Activated T-helper 1 cell treated with anti-CD3 and anti-CD28 coated beads, Interleukin-2, amount 50 U/mL, for 16 hours (primary cell): ENCODE measurements at places on chromosomes 5 and 9.

DNA sequence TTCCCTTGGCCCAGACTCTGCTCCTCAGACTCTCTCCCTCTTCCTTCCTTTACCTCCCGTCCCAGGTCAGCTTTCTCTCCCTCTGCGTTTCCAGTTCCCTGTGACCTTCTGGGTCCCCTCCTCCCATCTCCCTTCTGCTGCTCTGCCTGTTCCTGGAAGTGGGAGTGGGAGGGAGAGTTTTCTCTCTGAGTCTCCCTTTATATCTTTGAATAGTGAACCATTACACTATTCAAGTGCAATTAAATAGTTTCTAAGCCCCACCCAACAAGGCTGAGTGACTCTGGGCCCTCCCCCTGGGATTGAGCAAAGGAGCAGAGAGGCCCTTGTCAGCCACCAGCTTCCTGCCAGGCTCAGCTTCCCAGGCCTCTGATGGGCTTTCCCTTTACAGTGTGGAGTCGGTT is 34.8 kb downstream of the THBS4 start:
- DNase-seq: no peak

DNA sequence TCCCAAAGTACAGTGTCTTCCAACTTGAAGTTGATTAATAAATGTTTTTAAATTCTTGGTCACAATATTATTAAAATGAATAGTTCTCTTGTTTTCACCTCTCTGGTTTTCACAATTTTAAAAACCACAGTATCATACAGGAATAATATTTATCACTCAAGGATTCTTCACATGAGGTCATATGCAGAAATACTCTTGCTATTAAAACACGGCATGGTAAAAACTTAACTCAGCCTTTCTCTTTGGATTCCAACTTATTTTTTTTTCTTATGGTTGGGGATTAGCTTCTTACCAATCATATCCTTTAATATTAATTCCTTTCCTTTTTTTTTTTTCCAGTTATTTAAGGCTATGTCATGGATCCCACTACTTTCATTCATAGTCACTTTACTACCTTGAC is 289.4 kb downstream of the ADAMTS6 start:
- DNase-seq: no peak

DNA sequence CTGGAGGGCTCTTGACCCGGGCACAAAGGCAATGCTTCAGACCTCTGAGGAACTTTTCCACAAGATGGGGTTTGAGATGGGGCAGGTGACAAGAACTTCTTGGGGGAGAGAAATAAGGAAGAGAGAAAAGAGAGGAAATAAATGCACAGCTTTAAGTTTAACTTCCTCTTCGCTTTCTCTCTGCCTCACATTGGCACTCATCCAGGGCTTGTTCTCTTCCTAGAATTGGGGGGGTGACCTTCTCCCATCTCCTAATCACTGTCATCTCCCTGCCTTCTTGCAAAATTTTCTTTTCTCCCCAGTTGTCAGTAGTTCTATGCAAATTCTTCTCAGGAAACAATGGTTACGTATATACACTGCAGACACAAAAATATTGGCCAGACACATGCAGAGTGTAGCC is 19.1 kb upstream of the ADCY2 start:
- no peak for DNase-seq

DNA sequence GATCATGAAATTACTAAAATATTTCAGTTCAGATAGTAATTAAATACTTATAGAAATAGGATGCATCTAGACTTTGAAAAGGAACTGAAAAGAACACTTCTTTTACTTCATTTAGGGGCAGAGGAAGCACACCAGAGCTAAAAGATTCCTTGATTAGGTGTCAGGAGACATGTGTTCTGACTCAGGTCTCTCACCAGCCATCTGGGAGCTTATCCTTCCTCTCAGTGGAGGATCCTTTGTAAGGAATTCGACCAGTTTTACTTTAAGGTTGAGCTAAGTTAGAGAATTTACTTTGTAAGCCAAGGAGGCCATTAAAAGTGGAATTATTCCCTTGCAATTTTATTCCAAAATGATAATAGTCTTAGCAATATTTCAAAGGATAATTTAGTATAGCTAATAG is 16.7 kb downstream of the VCAN start:
- DNase-seq: no peak

DNA sequence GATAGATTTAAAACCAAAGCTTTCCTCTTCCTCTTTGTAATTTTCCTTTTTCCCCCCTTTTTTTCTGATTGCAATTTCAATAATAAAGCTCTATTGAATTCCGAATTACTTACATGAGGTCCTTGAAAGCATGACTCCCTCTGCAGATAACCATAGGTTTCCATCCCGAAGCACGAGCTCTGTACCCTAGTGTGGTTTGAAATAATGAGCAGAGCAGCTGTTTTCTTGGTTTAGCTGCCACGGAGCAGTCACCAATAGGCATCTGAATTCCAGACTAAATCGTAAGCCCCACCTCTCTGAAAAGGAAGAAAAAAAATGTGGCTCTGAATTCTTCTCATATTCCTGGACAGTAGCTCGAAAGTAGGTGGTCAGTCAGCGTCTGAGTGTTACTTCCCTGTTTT is 18.5 kb upstream of the GNE start:
- DNase-seq: no peak

DNA sequence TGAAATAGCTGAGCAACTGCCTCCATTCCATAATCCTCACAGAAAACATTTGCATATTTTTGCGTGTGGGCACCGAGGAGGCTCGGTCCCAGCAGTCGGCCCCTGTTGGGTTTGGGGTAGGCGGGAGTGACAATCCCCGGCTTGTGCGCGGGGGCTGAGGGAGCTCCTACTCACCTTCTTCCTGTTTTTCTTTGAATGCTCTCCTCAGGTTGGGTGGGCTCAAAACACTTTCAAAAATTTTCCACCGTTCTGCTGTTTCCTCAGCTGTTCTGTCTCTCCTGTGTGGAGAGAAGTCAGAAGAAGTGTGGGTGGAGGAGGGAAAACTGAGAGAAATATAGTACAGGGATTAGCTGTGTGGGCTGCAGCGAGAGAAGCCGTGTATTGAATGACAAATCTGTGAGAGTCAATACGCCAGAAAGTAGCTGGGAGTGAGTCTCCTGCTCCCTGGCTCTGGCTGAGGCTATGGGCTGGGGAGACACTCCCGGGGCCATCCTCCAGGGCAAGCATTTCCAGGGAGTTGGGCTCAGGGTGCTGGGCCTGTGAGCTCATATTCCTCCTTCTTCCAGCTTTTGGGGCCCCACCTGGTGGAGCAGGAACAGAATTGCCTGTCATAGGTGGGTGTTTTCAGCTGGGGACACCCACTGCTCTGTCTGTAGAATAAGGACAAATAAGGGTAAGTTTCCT is 84.7 kb downstream of the CMYA5 start:
- no peak for DNase-seq

- DNase-seq: no peak
Observed at GRCh38 chr5:10493884-10494283, 52.2 kb downstream of the ROPN1L start.

GRCh38 chr5:138946241-138946623 is 71.1 kb upstream of the LRRTM2 start:
- no peak for DNase-seq

DNA sequence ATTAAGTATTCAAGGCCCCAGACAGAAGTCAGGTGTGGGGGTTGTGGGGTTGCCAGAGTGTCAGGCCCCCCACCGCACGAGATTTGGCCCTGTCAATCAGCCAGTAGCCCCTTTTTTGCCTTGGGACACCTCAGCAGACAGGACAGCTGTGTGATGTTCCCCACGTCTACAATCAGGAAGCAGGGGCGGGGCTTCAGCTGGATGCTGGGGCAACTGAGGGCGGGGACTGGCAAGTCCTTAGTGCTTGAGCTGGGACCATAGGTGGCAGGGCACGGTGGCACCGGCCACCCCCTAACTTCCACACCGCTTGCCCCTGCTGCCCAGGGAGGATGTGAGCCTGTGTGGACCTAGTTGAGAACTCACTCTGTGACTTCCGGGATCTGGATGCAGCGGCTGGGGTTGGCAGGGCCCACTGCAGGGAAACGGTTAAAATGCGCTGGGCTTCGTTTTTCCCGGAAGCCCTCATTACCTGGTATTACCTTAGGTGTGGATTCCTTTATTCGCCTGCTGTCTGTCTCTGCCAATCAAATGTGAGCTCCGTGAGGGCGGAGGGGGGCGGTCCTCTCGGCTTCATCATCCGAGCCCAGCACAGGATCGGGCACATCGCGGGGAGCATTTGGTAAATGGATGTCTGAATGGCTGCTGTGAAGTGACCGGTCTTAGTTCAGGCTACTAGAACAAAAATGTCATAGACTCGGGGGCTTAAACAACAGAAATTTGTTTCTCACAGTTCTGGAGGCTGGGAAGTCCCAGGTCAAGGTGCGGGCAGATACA is 7.5 kb upstream of the GTF3C5 start:
- no peak for DNase-seq

GRCh38 chr5:1185629-1186350 is 15.6 kb upstream of the SLC6A19 start:
- no peak for DNase-seq

DNA sequence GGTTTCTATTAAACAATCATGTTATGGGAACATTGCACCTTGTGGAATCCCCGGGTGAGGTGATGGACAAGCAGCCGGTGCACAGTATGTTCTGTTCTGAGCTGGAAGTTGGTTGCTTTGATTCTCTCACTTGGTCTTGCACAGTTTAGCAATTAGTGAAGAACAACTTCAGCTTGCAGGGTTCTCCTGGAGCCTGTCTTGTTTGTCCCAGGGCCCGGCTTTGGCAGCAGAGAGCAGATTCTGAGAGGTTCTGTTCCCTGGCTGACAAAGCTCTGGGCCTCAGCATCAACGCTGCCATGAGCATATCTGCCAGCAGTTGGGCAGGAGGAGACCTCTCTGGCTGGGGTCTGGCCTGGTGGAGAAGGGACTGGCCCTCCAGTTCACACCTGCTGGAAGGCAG is 16.9 kb downstream of the GADD45G start:
- no peak for DNase-seq

- DNase-seq: no peak
Observed at GRCh38 chr9:89236955-89237573, 58.4 kb upstream of the SHC3 start.

GRCh38 chr5:50867140-50867539 is 200.7 kb downstream of the PARP8 start:
- no peak for DNase-seq

- DNase-seq: no peak
Observed at GRCh38 chr9:86545090-86545489, 190.9 kb upstream of the TUT7 start.
